ENCODE measurements at places on chromosomes 12 and 14.

- no peak for DNase-seq
Measured at GRCh38 chr12:53953831-53954693, 641 bp upstream of the HOXC12 start.

DNA sequence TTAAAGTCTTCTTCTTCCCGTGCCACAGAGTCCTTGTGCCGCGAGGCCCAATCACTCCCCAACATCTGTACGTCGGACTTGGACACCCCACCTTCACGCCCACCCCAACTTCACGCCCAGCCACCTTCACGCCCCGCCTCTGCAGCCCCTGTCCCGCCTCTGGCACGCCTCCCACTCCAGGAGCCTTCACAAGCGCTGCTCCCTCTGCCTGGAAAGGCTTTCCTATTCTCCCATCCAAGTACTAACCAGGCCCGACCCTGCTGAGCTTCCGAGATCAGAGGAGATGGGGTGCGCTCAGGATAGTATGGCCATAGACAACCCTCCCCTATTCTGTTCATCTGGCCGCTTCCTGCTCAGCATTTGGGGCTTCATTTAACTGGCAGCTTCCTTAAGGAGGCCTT, 17.3 kb upstream of the EIF5 start:
- no peak for DNase-seq

- no peak for DNase-seq
Measured at GRCh38 chr12:88578276-88579160, 1.8 kb downstream of the KITLG start.

GRCh38 chr14:30373053-30373452, 185.9 kb upstream of the G2E3 start:
- no peak for DNase-seq

DNA sequence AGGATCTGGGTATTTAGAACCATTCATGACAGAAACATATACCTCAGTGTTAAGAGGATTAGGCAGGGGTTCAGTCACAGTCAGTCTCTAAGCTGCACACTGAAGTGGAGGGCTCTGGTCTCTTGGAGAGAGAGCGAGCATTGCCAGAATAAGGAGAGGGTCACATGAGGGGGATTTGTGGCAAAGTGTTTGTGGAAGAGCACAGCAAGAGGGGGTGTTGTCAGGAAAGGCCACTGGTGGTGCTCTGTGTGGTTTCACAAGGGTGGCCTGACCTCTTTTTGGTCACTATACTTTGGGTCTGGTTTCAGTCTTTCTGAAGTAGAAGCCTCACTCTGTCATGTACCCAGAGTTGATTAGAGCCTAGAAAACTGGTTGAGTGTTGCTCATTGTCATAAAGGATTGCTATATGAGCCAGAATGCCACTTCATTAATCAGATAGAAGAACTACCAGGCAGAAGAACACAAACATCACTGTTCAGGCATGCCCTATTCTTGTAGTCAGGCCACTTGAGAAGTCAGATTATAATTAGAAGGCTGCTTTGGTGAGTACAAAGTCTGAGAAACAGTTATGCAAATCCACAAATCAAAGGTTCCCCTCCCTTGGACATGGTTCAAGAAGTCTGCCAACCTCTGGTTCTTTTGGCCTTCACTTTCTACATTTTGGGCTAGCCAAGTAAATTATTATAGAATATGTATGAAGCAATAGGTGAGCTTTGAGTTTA, 8.4 kb downstream of the TMEM19 start:
- DNase-seq, result no peak

GRCh38 chr14:96245710-96246538, 10.1 kb upstream of the BDKRB1 start:
- no peak for DNase-seq

GRCh38 chr14:66643344-66643743, 135.4 kb downstream of the GPHN start:
- no peak for DNase-seq

DNA sequence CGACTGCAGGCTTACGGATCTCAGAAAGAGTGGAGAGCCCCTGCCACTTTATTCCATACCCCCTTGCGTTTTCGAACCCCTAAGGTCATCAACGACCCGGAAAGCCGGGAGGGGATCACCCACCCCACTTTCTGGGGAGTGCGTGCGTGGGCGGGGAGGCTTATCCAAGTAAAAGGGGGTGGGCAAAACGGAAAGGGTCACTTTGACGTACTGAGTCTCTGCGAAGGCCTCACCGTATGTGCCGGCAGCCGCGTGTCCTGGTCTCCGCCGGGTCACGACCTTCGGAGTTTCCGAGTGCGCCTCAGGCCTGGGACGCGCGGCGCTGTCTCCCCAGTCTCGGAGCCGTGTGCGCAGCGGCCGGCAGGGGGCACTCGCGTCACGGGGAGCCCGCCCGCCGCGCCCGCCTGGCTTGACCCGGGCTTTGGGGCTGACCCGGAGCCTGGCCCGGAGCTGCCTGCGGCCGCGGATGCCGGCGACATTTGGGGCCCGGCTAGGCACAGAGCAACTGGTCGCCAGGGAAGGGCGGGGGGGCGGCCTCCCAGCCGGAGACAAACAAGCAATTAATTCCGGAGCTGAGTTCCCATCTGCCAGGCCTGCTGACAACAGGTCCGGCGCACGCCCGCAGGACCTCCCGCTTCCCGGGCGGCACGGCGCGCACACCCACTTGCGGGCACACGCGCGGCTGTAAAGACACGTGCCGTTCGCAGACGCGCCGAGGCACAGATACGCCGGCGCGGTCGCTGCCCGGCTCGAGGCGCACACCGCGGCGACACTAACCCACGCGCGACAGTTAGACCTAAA, 890 bp upstream of the KIF26A start:
- DNase-seq, result peak; percentile 19

GRCh38 chr12:51531978-51532497, 59.0 kb upstream of the SCN8A start:
- peak; percentile 79 for DNase-seq

- DNase-seq, result no peak
Measured at GRCh38 chr12:62192903-62193250, 67.3 kb upstream of the USP15 start.

DNA sequence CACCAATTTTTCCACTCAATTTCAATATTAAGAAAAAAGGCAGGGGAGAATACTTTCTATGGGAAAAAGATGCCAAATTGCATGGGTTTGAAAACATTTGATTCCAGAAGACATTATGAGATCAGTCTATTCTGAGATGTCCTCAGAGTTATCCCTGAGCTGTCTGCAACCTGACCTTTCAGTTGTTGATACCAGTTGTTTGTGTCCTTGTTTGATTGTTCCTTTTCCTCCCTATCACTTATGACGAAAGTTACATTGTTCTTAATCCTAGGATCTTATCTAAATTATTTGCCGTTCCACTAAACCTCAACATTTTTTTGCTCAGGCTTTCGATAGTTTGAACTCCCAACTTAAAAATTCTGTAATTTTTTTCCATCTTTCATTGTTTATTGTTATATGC, 336.3 kb upstream of the NOVA1 start:
- DNase-seq, result no peak

DNA sequence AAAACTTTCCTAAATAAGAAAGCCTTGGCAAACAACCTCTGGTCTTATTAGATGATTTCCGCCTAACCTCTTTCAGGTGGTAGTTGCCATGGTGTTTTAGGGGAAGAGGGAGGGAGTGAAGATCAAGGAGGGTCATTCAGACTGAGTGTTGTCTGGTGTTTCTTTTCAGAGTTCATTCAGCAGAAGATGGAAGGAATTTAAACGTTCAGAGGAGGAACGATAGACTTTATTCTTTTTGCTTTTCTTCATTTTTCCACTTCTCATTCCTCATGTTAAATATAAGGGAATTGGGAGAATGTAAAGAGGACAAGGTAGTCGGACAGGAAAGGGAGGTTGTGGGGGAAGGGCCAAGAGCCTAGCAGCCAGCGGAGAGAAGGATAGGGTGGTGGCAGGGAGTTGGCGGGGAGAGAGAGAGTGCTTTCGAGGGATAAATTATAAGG, 17.4 kb upstream of the SALL2 start:
- DNase-seq, result no peak

- no peak for DNase-seq
Measured at GRCh38 chr14:101877766-101878165, 86.6 kb upstream of the DYNC1H1 start.

GRCh38 chr14:95776798-95777534, 63.0 kb upstream of the TCL1A start:
- no peak for DNase-seq

DNA sequence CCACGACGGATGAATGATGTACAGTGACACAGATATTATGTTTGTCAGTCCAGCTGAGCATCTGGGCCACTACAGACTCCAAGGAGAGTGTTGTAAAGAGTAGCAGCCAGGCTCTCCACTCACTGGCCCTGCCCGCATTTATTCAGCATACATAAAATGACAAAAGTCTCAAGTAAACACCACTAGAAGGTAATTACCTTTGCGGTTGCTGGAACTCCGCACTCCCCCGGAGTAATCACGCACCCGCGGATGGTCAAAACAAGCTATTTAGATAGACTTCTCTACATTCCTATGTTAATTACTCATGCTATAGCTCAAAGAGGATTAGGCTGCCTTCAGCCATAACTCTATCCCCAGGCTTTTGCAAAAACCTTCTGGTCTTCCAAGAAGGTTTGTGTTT, 18.8 kb upstream of the STRAP start:
- DNase-seq, result no peak

DNA sequence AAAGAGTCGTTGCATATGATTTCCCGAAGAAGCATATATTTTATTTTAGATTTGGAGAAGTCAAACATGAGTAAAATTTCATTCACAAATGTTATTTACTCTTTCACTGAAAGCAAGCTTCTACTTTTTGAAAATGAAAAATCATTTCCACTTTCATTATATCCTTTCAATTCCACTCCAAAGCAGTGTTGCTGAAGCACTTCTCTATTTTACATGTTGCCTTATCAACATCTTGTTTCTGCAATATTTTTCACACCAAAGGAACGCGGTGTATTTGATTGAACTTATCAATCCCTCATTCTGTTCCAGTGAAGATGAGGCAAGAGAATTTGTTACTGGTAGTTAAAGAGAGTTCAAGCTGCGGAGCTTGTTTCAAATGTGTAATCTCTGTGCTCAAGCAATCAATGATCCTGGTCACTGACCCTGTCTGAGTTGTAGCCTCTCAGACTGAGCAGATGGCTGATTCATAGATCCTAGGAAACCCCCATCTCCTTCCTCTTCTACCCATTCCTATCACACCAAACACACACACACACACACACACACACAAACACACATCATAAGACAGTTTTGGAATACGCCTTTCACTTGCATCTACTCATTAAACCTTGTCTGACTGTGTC, 236.2 kb upstream of the FLRT2 start:
- DNase-seq, result no peak

DNA sequence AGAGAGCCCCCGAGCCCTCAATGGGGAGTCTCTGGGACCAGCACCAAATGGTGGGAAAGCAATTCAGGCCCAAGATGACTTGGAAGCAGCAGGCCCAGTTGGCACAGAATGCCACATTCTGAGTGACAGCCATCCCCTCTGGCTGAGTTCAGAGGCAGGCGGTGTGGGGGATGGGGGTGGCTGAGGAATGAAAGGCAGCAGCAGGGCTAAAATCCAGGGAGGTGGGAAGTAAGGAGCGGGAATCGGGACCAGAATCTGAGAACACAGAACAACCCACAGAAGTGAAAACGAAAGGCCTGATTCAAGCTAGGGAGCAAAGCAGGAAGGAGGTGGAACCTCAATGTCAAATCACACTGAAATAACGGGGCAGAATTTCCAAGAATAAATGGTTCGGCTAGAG, 171.2 kb downstream of the CALM1 start:
- DNase-seq, result peak; percentile 57

DNA sequence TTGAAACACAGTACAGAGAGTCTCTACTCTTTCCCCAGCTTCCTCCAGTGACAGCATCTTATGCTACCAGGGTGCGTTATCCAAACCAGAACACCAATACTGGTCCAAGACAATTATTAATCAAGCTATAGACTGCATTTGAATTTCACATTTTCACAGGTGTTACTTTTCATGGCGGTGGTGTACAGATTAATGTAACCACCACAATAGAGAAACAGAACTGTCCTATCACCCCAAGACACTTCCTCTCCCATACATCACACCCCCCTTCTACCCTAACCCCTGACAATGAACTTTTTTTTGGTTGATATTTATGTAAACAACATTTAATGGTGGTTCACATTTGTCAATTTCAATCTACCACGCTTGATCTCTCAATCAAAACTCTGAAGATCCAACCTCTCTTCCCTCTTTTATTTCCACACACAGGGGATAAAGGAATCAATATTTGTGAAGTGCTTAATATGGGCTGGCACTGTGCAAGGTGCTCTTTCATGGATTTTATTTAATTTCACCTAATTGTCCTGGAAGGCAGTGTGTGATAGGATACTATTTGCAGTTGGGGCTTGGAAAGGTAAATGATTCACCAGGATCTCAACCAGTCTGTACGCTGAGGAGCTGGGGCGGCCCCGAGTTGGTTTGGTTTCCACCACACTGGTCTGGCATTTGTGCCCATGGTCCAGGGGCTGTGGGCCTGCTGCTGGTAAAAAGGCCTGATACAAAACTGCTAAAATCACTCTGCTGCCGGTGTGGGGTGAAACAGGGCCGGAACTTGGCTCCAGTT, 54.6 kb upstream of the DICER1 start:
- no peak for DNase-seq

Measured in pons (tissue), 1 donor.